G401 (cell line): ENCODE measurements at places on chromosomes 1 and 21.
A peak's percentile ranks its signal among the peaks of the same experiment; 100 is the strongest.

DNA sequence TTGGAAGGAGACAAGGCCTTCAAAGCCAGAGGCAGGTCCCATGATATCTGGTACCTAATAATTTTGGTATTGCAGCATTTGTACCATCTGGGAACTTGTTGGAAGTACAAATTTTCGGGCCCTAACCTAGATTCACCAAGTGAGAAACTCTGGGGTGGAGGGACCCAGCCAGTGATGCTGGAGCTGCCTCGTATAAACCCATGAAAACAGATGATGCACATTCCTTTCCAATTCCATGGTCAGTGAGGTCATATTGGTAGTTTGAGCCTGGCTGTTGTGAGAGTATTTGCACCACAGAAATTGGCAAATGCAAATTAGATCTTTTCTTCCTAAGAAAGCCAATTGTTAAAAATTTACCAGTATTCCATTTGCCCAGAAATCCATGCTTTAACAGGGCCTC lies 269.6 kb upstream of the PLXNA2 start:
- DNase-seq: no peak

GRCh38 chr1:98088381-98088780 lies 167.5 kb upstream of the DPYD start:
- no peak for DNase-seq

DNA sequence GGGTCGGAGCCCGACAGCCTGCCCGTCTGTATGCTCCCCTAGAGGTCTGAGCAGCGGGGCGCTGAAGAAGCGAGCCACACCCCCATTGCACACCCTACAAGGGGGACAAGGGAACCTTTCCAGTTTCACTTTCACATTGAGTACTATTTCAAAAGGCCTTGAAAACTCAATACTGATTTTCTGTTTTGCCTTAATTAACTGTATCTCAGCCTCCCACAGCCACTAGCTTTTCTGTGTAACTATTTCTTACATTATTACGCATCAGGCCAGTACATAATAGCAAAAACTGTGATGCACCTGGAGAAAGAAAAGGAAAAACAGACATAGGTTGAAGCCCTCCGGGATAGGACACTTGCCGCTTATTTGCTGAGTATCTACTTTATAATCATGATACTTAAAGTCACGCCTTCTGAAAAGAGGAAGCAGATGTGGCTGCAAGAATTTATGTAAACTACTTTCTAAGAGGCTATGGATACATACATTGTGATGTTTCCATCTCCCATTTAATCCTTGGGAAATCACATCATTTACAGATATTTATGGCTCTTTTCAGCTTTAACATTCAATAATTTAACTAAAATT lies 1719.5 kb downstream of the MRPL39 start:
- DNase-seq: no peak

DNA sequence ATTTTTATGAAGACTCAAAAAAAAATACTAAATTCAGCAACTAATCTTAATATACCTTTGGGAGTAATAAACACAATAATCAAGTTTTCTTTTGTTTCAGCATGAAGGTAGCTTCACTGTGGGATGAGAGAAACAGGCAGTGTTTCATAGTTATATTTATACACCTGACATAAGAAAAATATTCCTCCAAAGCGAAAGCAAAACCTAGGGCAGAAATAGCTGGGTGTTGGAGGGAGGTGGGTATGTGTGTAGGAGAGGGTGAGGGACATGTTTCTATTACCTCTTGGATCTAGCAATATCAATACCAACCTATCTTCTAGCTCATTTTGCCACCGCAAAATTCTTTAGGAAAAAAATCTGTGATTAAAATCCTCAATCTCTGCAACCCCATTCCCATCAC lies 24.9 kb upstream of the MAN1A2 start:
- DNase-seq: no peak

GRCh38 chr1:238621405-238621804 lies 730.7 kb upstream of the ZP4 start:
- DNase-seq: no peak

- DNase-seq: no peak
These were observed 127.3 kb downstream of the DSCAM start for GRCh38 chr21:40719615-40720014.

DNA sequence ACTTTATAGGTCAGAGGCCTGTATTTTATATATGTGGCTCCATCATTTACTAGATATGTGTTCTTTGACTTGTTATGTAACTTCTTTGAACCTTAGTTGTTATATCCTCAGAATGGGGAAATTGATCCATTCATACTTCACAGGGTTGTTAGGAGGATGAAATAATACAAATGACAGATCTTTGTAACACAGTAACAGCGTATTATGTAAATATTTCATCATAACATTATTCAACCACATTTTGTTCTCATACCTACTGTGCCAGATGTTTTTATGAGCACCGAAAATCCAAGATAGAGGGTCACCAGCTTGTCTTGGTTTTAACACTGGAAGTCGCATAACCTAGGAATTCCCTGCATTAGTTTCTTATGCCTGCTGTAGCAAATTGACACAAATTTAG lies 3.3 kb downstream of the SUCO start:
- DNase-seq: no peak

GRCh38 chr1:206067486-206068227 lies 14.7 kb downstream of the RHEX start:
- DNase-seq: no peak

- no peak for DNase-seq
These were observed 49.8 kb downstream of the SLC35D1 start for GRCh38 chr1:67004176-67004575.

DNA sequence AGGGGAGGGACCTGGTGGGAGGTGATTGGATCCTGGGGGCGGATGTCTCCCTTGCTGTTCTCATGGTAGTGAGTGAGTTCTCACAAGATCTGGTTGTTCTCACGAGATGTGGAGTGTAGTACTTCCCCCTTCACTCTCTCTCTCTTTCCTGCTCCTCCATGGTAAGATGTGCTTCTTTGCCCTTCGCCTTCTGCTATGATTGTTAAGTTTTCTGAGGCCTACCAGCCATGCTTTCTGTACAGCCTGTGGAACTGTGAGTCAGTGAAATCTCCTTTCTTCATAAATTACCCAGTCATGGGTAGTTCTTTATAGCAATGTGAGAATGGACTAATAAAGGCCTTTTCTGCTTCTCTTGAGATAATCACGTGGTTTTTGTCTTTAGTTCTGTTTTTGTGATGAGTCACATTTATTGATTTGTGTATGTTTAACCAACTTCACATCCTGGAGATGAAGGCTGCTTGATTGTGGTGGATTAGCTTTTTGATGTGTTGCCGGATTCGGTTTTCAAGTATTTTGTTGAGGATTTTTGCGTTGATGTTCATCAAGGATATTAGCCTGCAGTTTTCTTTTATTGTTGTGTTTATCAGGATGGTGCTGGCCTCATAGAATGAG lies 45.5 kb downstream of the RABGAP1L start:
- no peak for DNase-seq

DNA sequence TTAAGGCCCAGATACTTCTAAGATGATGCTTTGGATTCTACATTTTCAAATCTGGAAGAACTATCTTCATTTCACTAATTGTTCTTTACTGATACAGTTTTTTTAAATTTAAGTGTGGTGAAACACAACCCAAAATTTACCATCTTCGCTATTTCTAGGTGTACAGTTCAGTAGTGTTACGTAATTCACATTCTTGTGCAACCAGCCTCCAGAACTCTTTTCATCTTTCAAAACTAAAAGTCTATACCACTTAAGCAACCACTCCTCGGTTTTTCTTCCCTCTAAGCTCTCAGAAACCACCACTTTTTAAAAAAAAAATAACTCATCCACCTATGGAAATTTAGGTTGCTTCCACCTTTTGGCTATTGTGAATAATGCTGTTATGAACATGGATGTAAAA lies 220.7 kb downstream of the PDE4B start:
- DNase-seq: no peak

GRCh38 chr1:52567943-52568342 lies 15.1 kb upstream of the TUT4 start:
- DNase-seq: no peak

DNA sequence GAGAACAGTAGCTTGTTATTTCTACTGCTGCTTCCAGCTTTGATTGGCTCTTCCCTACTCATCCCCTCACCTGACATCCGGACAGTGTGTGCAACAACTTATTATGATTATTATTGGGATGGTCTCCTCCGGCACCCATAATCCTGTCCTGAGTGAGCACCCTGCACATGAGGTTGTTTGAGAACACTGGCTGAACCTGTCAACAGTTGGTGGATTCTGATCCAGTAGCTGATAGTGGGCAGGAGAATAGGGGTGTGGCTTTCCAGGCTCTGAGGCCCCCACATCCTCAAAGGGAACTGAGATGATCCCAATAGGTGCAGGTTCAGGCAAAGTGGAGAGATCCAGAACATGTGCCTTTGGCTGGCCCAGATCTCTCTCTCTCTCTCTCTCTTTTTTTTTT lies 60.5 kb downstream of the RUNX1 start:
- no peak for DNase-seq

DNA sequence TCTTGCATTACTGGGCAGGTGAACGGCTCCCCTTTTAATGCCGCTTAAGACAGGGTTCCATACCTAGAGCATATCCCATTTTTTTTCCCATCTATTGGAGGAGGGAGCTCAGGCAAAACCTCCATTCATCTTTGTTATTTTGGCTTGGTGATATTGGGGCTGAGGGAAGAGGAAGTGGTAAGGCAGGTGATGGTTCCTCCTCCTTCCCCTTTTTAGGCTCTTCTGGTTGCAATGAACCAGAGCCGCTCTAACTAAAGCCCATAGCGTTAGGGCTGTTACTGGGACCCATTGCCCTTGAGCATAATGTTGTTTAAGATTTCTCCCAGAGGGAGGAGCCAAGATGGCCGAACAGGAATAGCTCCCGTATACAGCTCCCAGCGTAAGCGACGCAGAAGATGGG lies 21.1 kb downstream of the PYHIN1 start:
- DNase-seq: no peak

- no peak for DNase-seq
These were observed 22.0 kb upstream of the PRELP start for GRCh38 chr1:203453616-203454015.

DNA sequence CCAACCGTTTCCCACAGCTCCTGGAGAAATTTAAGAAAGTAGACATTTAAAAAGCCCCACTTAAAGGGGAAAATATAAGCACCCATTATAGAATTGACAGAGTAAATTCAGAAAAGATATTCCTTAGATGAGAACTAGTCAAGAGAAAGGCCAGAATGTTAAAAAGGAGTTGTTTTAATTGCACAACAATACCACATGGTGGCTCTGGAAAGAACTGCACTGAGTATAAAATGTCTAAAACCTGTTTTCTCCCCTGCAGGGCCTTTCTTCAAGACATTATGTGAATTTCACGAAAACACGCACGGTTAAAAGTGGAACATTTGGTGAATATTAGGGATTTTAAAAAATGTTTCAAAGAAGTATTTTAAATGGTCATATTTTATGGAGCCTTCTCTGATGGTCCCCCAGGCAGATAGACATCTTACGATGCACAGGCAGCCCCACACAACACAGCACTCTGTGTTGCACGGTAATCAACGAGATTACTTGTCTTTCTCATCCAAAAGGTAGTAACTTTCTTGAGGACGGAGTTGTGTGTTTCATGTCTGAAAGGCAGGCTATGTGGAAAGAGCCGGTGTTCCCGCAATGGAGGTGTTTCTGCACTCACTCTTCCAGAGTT lies 101.9 kb downstream of the PRRX1 start:
- DNase-seq: peak; percentile 31

GRCh38 chr1:210662291-210663050 lies 333.8 kb downstream of the HHAT start:
- DNase-seq: no peak

DNA sequence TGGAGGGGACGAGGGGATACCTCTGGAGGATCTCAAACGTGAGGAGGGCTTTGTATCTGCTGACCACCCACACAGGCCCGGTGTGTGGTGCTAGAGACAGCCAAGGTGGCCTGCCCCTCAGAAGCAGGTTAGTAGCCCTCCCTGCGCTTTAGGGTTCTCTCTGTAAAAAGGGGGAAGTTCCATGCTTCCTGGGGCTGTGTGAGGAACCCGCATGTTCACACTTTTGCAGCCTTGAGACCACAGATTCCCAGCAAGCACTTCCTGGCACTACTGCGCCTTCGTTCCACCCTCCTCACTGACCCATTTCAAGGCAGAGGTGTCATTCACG lies 7.9 kb upstream of the GUCA2B start:
- no peak for DNase-seq

- DNase-seq: no peak
These were observed 28.2 kb upstream of the RABGAP1L start for GRCh38 chr1:174131032-174131638.

DNA sequence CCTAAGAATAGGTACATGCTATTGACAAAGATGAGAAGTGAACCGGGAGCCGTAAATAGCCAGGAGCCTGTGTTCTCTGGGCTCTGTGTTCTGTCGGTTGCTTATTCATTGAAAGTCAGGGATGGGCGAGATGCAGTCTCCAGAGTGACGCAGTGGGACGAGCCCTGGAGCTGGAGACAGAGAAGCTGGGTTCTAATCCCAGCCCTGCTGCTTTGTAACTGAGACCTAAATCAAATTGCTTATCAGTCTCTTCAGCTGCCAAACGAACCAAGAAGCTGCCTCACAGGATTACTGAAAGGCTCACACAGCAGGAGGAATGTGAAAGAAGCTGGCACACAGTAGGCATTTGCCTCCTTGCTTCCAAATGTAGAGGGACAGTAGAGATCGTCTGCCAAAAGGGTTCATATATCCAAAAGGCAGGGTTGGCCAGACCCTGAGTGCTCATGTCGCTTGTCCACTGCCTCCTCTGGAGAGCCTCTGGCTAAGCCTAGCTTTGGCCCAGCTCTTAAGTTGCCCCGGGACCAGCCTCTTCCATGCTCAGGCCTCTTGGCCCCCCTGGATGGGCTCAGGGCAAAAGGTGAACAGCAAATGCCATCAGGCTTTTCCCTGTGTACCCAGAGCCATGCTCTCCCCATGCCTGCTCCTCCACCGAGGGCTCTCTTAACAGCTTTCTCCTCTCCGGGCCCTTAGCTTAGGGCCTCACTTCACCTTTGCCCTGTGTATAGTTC lies 134.2 kb upstream of the IPO9 start:
- no peak for DNase-seq

GRCh38 chr1:61556631-61557030 lies 168.3 kb downstream of the TM2D1 start:
- DNase-seq: no peak

- DNase-seq: no peak
These were observed 301.2 kb upstream of the ADGRL2 start for GRCh38 chr1:81499487-81499886.

- no peak for DNase-seq
These were observed 15.3 kb upstream of the KLHDC8A start for GRCh38 chr1:205371871-205372660.

DNA sequence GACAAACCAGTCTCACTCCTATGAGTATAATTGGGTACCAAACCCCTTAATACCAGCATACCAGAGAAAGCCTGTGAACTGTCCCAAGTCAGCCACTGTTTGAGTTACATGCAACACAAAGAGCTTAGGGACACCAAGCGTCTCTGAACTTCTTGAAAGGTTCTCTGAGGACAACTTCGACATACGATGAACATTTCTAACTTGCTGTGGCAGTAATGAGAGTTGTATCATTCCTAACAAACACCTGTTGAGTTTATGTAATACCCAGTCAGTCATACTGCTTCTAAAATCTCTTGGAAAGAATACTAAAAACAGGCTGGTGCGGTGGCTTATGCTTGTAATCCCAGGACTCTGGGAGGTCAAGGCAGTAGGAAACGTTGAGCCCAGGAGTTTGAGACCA lies 18.4 kb downstream of the CCT8 start:
- peak; percentile 33 for DNase-seq
